ENCODE measurements at places on chromosomes 5 and 9. TPM values are rescaled to one million over a fixed set of nuclear protein-coding genes. Genes with fewer than 3 reads are reported as not detected.
A peak's percentile ranks its signal among the peaks of the same experiment; 100 is the strongest.

CDH18 gene
- 0.19 TPM for total RNA-seq

SAPCD2 gene
- total RNA-seq, result 8.1 TPM

PCDHA3 gene
- total RNA-seq, result 0.27 TPM

FBP1 gene
- not detected for total RNA-seq

SHROOM1 gene
- 1.1 TPM for total RNA-seq

CCL27 gene
- not detected for total RNA-seq

LCN12 gene
- total RNA-seq, result not detected

SIGMAR1 gene
- total RNA-seq, result 119 TPM

QRFP gene
- total RNA-seq, result not detected

- no peak for DNase-seq
These were observed 93.0 kb upstream of the COL5A1 start for GRCh38 chr9:134548618-134549017.

DNA sequence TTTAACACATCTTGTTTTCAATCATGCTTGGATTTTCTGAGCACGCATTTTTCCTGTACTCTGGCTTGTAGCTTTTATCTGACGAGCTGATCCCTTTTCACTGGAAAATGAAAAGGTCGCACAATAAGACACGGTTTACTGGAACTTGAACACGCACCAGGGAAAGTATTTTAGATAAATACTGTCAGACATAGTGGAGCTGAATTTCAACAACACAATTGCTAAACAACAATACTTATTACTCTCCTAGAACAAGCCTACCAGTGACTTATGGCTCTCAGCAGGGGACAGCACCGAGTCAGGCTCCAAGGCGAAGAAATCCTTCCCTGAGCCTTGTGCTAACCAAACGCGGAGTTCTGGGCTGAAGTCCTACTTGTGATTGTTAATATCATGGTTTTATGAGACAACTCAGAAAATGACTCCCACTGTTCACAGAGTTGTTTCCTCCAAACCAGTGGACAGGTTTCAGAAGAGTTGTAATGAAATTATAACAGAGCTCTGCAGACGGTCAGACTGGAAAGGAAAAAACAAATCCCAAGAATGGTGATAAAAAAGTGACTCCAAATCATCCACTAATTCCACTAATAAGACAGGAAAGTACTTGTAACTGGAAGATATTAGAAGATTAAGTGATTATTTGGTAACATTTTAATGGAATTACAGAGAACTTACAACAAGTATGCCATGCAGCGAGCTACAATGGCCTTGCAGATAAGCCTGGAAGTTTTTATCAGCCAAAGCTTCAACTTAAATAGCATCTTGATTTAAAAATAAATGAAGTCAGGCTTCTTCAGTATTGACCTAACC lies 359.6 kb downstream of the EBF1 start:
- no peak for DNase-seq

- peak; percentile 77 for DNase-seq
These were observed 229.0 kb downstream of the TSSK1B start for GRCh38 chr5:113205807-113206206.

DNA sequence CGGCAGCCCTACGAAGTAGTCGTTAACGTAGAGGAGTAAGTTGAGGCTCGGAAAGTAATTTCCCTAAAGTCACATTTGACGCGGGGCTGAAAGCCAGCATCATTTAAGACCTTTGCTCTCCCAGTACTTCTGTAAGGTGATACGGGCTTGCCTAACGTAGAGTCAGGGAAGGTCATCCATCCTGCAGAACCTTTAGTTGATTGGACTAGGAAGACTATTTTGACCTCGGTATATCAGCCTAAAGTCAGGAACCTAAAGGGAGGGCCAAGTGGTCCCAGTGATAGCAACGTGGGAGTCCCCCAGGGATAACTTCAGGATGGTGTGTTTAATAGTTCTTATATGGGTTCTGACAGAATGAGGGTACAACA lies 657 bp downstream of the NUP214 start:
- DNase-seq, result no peak

DNA sequence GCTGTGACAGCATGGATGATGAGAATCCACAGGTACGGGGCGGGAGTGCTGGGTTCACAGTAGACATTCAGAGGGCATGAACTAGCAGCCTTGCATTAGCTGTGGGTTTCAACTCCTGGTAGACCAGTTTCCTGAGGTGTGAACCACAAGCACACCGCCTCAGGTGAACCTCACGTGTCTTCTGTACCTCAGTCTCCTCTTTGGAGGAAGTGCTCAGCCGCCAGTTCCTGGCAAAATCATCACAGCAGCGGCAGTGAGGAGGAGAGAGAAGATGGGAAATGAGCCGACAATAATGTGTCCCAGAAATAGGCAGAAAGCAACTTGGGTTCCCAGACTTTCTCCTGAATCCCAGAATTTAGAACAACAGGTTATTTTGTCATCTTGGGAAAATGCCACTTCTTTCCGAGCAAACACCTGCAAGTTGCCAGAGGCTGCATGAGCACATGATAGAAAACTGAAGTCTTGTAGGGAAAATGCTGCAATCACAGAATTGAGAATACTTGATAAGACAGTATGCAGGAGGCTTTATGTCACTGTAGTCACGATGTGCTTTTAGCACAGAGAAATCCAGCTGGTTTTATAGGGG lies 258.5 kb downstream of the AOPEP start:
- no peak for DNase-seq

GRCh38 chr5:91178461-91178860 lies 204.7 kb downstream of the ARRDC3 start:
- DNase-seq, result no peak

- no peak for DNase-seq
These were observed 5.0 kb downstream of the IL7R start for GRCh38 chr5:35861718-35862117.

DNA sequence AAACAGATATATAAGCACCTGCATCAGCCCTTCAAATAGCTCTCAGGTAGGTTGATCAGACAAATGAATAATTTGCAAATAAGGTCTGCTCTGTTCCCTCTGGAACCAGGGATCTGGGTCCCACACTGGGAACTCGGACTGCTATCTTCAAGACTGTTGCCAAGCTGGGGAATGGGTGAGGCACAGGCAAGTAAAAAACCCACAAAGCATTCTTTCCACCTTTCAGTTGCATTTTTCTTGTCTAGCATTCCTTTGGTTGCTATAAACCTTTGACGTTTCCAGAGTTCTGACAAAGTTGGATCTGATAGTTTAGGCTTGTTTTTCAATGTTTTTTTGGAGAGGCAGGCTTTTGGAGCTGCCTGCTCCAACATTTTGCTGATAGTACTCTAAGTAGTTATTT lies 20.1 kb downstream of the FBXL17 start:
- no peak for DNase-seq

DNA sequence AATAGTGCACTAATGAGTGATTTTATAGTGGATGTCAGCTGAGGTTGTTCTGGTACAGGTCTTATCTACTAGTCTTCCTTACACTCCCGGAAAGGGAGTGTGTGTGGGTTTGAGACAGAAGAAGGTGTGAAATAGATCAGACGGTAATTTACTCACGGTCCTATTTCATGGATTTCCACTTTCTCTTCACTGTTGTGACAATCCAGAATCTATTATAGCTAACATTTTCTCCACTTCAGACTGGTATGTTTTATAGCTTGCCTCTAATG lies 7.0 kb upstream of the C9 start:
- DNase-seq, result no peak

- DNase-seq, result no peak
These were observed 265.0 kb upstream of the FAM174A start for GRCh38 chr5:100270023-100270771.

DNA sequence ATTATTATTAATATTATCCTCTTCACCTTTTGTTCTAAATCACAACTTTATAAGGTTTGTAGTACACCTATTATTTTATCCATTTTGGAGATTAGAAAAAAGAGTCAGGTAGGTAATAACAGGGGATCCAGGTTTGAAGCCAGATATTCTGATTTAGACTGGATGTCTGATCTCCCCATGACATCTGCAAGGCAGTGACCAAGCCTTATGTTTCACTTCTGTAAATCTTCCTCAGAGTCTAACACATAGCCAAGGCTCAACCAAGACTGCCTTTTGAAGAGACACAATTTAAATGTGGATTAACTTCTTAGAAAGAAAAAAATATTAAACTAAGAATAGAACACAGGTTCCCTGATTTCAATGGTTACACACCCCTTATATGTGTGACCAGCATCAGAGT lies 44.2 kb downstream of the CETN3 start:
- no peak for DNase-seq

DNA sequence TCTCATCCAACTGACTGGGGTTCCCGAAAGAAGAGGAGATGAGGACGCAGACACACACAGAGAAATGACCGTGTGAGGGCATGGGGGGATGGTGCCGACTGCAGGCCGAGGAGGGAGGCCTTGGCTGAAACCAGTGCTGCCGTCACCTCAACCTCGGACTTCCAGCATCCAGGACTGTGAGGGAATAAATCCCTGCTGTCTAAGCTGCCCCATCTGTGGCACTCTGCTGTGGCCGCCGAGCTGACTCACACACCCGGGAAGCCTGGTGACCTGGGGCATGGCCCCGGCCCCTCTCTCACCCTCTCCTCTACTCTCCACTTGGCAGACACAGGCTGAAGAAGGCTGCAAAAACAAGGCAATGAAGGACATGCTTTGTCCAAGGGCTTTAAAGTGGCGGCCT lies 4.4 kb upstream of the COL5A1 start:
- no peak for DNase-seq

- no peak for DNase-seq
These were observed 6.4 kb downstream of the ARRDC1 start for GRCh38 chr9:137611623-137612609.

DNA sequence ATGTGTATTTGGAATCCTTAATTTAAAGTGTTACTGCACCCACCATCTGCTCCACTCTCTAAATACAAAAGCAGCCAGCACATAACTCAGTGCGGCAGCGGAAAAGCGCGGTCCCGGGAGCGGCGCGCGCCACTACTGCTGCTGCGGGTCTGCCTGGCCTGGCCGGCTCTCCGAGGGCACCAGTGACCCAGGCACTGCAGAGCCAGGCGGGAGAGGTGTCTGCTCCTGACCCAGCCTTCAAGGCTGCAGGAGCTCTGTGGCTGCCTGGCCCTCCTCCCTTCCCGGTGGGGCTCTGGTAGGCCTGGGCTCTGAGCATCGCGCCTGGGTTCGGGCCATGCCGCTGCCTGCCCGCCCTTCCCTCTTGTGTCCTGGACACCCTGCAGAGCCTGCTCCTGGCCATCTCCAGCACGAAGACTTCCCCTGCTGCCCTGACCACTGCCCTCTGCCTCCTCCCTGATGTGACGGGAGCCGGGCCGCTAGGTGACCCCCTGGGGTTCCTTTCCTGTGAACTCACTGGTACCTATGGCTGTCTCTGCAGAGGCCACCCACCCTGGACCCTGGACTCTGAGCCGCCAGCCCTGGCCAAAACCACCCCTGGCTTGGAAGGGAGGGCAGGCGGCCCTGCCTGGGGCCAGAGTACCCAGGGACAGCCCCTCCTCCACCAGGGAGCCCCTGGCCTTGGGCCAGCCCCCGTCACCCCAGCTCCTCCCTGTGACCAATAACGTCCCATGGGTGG lies 32.8 kb upstream of the UBAC1 start:
- DNase-seq, result no peak

Data from SK-MEL-5 (cell line).